Stimulated activated effector memory CD8-positive, alpha-beta T cell treated with anti-CD3 and anti-CD28 coated beads, Interleukin-12 subunit alpha, Interleukin-12 subunit beta, amount 100 ng/mL, for 72 hours (primary cell): ENCODE measurements at places on chromosomes 16 and 17.

DNA sequence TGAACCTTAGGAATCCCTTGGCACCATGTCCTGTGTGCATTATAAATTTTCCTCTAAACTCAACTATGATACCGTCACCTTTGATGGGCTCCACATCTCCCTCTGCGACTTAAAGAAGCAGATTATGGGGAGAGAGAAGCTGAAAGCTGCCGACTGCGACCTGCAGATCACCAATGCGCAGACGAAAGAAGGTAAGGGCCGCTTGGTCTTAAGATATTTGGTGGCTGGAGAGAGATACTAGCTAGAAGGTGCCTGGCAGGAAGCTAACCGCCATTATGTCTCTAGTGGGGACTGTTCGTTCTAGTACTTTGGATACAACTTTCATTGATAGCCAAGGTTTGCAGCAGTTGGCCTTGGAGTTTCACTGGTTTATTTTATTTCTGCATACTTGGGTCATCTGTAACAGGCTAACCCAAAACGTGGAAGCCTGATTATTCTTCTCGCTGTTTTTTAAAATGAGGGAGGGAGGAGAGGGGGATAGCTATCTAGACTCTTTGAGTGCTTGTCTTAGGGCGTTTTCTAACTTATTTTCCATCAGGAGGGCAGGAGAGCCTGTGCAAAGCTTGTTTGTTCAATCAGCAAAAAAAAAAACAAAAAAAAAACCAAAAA, 1.3 kb downstream of the RBBP6 start:
- DNase-seq, result peak; percentile 10

DNA sequence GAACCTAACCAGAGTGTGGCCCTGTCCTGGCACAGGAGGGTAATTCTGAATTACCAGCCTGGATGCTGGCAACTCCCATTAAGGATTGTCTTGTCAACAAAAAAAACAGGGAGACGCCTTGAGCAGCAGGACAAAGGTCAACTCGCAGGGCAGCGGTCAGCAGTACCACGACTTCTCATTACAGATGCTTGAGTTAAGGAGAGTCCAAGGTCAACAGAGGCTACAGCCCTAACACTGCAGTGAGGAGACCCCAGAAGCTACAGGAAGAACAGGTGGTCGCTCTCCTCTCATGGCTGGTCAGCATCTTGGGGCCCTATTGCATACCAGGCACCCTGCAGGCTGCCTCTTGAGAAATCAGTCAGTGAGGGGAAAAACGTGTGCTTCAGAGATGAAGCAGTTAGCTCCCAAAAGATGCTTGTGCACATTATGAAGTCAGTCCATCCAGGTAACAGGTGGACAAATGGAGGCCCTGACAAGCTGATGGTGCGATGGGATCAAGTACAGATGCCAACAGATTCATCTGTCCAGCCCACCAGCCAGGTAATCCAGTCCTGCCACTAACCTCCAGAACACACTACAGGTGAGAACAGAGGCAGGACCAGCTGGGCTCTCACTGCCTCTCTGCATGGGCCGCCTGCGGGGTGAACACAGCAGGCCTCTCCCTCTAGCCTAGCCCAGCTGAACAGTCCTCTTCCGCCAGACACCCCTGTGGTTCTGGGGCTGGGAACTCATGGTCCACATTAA, 4.2 kb downstream of the CSNK1D start:
- no peak for DNase-seq

DNA sequence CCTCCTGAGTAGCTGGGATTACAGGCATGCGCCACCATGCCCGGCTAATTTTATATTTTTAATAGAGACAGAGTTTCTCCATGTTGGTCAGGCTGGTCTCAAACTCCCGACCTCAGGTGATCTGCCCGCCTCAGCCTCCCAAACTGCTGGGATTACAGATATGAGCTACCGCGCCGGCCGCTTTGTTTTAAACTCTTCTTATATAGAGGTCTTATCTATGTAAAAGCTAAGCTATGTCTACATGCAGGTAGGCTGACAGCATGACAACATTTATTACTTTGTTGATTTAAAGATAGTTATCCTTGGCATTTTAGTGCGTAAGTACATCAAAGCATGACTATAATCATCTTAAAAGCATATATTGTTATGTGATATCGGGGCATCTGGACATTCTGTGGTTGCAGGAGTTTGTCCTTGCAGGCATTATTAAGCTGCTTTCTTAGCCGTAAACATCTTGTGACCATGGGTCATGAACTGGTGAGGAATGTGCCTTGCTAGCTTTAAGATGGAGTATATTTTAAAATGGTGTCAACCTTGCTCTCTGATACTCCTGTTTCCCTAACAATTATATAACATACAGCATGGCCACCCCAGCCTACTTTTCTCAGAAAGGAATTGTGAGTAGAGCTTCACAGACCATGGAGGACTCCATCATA, 45.8 kb upstream of the TAOK1 start:
- DNase-seq, result no peak

- no peak for DNase-seq
Measured at GRCh38 chr17:33517746-33518145, 224.7 kb upstream of the ASIC2 start.

DNA sequence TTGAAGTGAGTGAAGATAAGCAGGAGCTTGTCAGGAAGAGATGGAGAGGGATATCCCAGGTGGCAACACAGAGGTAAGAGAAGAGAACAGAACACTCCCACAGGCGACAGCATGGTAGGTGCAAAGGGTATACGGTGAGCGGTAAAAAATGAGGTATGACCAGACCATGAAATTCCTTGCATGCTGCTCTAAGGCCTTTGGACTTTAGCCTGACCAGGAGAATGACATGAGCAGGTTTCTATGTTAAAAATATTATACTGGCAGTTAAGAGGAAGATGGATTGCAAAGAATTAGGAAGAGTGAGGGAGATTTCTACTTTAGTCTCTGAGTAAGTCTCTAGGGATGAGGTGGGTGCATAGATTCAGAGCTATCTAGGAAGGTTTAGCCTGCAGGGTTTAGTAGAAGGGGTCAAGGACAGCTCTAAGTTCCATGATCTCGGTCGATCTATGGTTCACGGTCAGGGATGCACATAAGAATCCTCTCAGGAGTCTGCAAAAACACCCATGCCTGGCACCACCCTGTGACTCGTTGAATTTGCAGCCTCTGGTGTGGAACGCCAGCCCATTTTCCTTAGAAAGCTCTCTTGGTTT, 65.7 kb downstream of the HLF start:
- no peak for DNase-seq

- no peak for DNase-seq
Measured at GRCh38 chr16:20867585-20867984, 32.6 kb downstream of the DCUN1D3 start.

GRCh38 chr17:58245428-58246103, 7.2 kb downstream of the LPO start:
- no peak for DNase-seq

- no peak for DNase-seq
Measured at GRCh38 chr17:33055171-33055611, 63.5 kb downstream of the SPACA3 start.

- DNase-seq, result no peak
Measured at GRCh38 chr17:8701754-8702153, 42.9 kb downstream of the CCDC42 start.

- DNase-seq, result no peak
Measured at GRCh38 chr17:63855185-63855584, 12.7 kb upstream of the SMARCD2 start.

DNA sequence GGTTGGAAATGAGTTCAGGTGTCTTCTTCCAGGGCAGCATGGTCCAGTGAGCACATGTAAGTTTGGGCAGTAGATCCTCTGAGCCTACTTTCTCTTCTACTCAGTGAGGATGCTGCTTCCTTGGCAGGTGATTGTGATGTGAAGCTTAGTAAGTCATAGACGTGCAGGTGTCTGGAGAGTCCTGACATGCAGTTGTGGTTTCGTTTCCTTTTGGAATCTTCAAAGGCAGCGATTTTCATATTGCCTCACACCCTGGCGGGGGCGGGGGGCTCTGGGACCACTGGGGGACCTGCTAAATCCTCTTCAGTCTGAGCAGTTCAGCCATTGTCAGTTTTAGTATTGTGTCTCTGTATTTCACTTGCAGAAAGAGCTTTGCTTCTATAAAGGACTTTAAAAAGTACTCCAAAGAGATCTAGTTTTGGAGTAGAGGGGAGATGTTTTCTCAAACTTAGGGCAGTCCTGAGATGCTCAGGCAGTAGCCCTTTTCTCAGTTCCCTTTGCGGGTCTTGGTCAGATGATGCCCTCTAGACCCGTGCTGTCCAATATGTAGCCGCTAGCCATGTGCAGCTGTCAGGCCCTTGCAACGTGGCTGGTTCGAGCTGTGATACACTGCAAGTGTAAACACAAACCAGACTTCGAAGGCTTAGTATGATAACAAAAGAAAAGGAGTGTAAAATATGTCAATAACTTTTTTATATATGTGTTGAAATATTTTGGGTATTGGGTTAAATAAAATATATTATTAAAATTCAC, 4.0 kb upstream of the CDK5R1 start:
- no peak for DNase-seq

DNA sequence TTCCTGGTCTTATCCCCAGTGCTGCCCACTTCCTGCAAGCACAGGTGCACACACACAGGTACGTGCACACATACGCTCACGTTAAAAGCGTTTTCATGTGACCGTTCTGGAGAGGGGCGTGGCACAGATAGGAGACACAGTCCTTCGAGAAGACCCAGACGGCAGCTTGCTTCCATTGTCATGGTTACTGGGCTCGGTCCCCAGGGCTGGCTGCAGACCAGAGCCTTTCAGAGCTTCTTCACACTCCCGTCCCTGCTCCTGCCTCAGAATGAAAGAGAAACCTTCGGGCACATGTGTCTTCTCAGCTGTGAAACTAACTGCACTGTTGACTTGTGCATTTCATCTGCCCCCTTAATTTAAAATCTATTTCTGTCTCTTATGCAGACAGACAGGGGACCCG, 154.2 kb downstream of the PITPNC1 start:
- DNase-seq, result no peak

- DNase-seq, result no peak
Measured at GRCh38 chr16:88441460-88441859, 11.6 kb upstream of the ZFPM1 start.
